ENCODE measurements at places on chromosomes 1 and 21. TPM values are rescaled to one million over a fixed set of nuclear protein-coding genes. Genes with fewer than 3 reads are reported as not detected.

FAM78B gene
- total RNA-seq = 2.5 TPM

- H3K4me1 ChIP-seq = peaks cover 15% of the 10 kb centered on the region
- no peaks in the 10 kb centered on the region for H3K27me3 ChIP-seq
Measured at GRCh38 chr1:96749618-96750017, 28.0 kb downstream of the PTBP2 start.

DNA sequence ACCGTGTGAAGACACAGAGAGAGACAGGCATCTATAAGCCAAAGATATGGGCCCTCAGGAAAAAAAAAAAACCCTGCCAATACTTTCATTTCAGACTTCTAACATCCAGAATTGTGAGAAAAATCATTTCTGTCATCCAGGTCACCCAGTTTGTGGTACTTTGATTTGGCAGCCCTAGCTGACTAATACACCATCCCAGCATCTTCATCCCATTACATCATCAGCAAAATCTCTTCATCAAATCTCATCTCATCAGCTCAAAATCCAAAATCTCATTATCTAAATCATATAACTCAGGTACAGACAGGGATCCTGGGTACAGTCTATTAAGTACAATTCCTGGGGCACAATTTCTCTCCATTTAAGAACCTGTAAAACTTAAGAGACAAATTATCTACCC lies 51.9 kb upstream of the GJA8 start:
- no peak for DNase-seq
- H3K4me1 ChIP-seq = no peaks in the 10 kb centered on the region
- H3K27ac ChIP-seq = no peak overlapping the region
- H3K4me3 ChIP-seq = no peak overlapping the region
- no peaks in the 10 kb centered on the region for H3K36me3 ChIP-seq
- H3K27me3 ChIP-seq = no peaks in the 10 kb centered on the region

GRCh38 chr1:206693029-206693428 lies 8.3 kb downstream of the MAPKAPK2 start:
- peaks cover 99% of the 10 kb centered on the region for H3K4me1 ChIP-seq
- H3K27ac ChIP-seq = peak overlapping the region; percentile 90
- H3K36me3 ChIP-seq = no peaks in the 10 kb centered on the region
- no peaks in the 10 kb centered on the region for H3K27me3 ChIP-seq

- no peak overlapping the region for H3K27ac ChIP-seq
- no peak for DNase-seq
- no peaks in the 10 kb centered on the region for H3K4me1 ChIP-seq
- H3K27me3 ChIP-seq = no peaks in the 10 kb centered on the region
Measured at GRCh38 chr1:158649052-158649451, 37.5 kb downstream of the SPTA1 start.

GRCh38 chr1:166960858-166961474 lies 14.4 kb downstream of the ILDR2 start:
- H3K27ac ChIP-seq = no peak overlapping the region
- no peaks in the 10 kb centered on the region for H3K36me3 ChIP-seq
- H3K4me3 ChIP-seq = no peak overlapping the region
- no peak for DNase-seq

DNA sequence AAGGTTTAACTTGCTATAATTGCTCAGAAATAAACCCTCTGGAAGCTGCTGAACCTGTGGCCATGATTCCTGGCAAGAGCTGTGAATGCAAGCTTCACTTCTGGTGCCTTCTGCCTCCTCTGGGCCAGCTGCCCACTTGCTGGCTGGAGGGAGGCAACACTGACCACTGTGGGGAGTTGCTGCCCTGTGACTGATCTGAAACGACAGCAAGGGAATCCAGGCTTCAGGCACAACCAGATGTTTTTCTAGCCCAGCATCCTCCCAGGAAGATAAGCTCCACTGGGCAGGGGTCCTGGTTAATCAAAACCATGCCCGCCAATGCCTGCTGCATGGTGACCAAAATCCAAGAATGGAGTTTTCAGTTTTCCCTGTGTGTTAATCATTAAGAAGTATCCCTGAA lies 180.0 kb upstream of the HMGB4 start:
- H3K36me3 ChIP-seq = no peaks in the 10 kb centered on the region
- H3K4me3 ChIP-seq = no peak overlapping the region
- DNase-seq = peak; percentile 42
- H3K4me1 ChIP-seq = no peaks in the 10 kb centered on the region
